Suppressor macrophage (primary cell): ENCODE measurements at places on chromosomes 6 and 20.

- no peak for DNase-seq
Measured at GRCh38 chr20:61173267-61173666, 78.8 kb upstream of the CDH4 start.

DNA sequence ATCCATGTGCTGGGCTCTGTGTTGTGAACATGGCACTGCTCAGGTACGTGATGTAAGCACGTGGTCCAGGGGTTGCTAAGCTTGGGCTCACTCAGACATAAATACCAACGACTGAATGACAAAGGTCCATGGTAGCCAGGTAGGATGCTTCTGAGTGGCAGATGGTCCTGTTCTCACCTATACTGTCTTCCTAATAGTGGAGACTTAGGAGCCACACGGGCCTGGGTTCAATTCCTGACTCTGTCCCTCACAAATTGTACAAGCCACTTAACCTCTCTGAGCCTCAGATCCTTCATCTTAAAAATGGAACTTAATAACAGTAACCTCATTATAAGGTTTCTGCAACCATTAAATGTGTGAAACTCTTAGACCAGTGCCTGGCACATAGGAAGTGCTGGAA, 6.8 kb downstream of the GCM2 start:
- no peak for DNase-seq

GRCh38 chr6:156957931-156958547, 180.9 kb downstream of the ARID1B start:
- DNase-seq = no peak

DNA sequence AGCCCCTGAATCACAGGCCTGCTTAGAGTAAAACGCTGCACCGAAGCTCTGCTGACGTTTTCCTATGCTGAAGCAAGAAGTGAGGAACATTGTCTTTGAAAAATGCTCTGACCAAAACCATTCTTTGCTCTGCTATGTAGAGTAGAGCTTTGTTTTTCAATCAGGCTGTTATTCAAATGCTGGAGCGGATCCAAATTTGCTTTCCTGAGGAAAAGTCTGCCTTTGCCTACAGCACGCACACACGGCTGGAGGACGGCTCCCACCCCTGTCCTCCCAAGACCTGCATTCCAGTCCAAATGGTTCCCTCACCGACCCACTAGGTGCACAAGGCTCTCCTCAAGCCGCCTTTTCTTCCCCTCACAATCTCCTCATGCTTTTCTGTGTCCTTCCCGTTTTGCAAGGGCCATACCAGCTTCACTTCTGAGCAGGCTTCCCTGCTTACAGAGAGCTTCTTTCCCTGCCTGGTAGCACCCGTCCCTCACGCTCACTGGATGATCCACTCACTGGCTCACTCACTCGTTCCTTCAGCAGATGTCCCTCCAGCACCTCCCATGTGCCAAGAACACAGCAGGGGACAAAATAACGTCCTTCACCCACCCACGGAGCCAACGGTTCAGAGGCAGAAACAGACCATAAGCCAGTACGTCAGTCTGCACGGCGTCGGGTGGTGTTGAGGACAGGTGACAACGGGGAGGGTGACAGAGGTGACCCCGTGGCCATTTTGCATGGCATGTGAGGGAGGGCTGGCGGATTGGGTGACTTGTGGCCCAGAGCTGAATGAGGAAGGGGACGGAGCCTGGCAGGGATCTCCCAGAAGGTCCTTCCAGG, 137.9 kb upstream of the NEDD9 start:
- no peak for DNase-seq

- DNase-seq = no peak
Measured at GRCh38 chr20:55116598-55116997, 641.2 kb downstream of the DOK5 start.

DNA sequence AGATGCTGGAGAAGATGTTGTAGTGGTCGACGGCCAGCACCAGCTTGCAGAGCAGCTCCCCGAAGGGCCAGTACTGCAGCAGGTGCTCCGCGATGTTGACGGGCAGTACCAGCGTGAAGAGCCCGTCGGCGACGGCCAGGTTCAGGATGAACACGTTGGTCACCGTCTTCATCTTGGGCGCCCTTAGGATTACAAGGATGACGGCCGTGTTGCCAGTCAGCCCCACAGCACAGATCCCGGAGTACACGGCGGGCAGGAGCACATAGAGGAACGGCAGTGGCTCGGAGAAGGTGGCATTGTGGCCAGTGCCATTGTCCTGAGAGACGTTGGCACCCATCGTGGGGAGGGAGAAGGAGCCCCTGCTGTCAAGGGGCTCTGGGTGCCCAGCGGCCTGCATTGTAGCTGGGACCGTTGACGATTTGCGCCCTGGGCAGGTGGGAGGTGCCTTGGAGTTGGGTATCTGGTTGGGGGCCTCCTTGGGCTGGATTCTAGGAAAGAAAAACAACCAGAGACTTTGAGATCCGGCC, 867 bp downstream of the NPBWR2 start:
- no peak for DNase-seq

DNA sequence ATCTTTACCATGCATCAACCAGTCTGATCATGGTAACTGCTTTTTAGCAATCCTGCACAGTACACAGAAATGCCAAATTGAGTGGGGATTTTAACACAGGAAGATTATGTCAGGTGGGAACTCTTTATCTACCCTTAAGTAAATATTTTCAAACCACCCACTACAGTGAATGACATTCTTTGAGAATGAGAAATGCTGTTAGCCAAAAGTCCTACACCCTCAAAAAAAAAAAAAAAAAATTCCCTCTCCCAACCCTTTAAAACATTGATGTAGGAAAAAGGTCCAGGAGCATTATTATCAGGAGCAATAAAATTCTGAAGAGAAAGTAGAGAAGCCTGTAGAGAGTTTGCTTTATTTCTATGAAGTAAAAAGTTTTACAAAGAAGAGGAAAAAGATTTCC, 307.2 kb upstream of the THEMIS start:
- DNase-seq = no peak

DNA sequence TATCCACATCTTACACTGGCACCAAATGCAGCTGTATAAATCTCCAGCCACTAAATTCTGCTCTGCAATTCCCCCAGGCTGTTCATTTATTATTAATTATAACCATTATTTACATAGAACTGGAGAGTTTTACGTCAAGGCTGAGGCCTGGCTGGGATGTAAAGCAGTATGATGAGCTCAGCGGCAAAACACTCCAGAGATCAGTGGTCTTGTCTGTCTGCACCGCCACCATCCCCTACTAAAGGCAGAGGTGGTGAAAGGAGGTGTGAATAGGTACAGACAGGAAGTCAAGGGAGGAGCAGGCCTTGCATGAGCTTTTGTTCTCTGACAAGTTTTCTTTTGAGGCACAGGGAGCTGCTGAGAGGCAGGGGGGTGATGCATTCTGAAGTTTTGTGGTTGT, 159.9 kb upstream of the PCSK2 start:
- DNase-seq = no peak

GRCh38 chr6:15504581-15505350, 158.1 kb downstream of the DTNBP1 start:
- no peak for DNase-seq

GRCh38 chr6:147486683-147487082, 21.8 kb upstream of the SAMD5 start:
- DNase-seq = peak; percentile 17
